ENCODE measurements at places on chromosomes 5 and 9.
A peak's percentile ranks its signal among the peaks of the same experiment; 100 is the strongest.

GRCh38 chr5:127396490-127397155 is 106.0 kb downstream of the MEGF10 start:
- DNase-seq: no peak

GRCh38 chr5:29208024-29208423 is 1985.5 kb upstream of the CDH6 start:
- no peak for DNase-seq

- no peak for DNase-seq
Observed at GRCh38 chr9:116569111-116569510, 118.0 kb upstream of the TRIM32 start.

DNA sequence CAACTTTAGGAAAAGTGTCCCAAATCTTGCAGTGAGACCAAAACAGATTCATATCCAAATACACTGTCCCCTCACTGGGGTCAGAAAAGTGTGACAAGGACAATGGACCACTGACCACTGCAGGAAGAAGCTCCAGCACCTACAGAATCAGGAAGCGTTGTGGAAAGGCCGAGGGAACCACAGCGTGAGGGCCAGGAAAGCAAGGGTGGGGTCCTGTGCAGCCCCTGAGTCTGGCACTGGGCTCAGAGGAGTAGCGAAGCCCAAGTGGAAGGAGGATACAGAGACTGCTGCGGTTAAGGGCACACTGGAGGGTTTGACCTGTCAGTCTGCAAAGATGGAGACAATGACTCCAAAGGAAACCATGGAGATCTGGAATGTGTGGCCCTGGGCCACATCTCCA is 36.9 kb downstream of the C5orf15 start:
- DNase-seq: no peak

DNA sequence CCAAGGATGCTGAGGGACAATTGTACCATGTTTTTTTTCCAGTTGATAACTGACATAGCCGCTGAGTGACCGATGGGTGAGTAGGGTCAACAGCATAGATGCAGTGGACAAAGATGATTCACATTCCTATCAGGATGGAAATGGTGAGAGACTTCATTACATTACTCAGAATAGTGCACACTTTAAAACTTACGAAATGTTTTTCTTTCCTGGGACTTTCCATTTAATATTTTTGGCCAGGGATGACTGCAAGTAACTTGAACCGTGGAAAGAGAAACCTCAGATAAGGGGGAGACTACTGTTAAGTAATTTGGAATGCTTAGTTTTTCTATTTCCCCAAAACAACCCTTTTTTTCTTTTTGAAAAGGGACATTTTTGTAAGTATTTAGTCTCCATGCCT is 3.0 kb upstream of the TUSC1 start:
- DNase-seq: peak; percentile 62

DNA sequence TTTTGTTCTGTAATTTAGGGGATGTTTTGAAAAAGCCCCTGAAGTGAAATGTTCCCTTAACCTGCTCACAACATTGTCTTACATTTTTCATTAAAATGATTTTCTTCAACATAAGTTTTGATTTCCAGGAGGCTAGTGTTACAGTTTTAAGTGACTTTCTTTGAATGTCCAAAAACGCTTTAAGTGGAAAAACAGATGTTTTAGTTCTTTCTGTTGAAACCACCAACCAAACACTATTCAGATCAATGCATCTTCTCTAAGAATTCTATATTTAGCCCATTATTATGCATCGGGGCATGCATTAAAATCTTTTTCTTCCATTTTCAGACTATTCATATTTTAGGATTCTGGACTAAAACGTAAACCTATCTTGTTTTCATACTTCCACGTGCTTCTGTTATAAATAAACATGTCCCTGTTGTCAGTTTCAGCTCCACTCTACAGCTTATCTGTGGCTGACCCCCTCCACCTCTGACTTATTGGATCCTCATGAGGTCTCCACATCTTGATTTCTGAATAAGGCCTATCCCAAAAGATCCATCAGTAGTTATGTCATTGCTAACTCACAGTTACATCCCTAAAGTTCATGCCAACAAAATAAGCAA is 882.3 kb upstream of the SEMA6A start:
- DNase-seq: no peak

GRCh38 chr5:142608081-142608480 is 77.8 kb downstream of the FGF1 start:
- no peak for DNase-seq

DNA sequence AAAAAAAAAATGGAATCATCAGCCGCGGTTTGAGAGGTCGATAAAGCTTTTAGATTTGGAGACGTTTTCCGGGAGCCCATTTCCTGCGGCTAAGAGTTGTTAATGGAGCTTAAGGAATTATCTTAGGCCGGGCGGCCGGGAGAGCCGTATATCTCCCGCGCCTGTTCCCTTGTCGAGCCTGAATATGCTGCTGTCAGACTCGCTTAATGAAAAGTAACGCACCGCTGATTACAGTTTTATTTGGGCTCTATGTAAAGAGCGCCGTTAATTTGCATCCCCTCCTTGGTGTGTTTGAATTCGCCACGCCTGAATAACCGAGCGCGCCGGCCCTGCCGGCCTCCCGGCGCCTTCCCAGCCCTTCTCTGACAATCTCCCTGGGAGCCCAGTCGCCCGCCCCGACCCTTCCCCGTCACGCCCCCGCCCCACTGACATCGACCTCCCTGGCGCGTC is 7.9 kb downstream of the IRX4 start:
- no peak for DNase-seq

- DNase-seq: no peak
Observed at GRCh38 chr5:54844266-54844665, 141.1 kb downstream of the ESM1 start.

GRCh38 chr9:84975926-84976325 is 306.4 kb downstream of the NTRK2 start:
- DNase-seq: no peak

GRCh38 chr5:142110046-142110531 is 1.5 kb downstream of the NDFIP1 start:
- DNase-seq: peak; percentile 30

GRCh38 chr5:180548563-180548962 is 42.7 kb downstream of the SCGB3A1 start:
- DNase-seq: no peak

DNA sequence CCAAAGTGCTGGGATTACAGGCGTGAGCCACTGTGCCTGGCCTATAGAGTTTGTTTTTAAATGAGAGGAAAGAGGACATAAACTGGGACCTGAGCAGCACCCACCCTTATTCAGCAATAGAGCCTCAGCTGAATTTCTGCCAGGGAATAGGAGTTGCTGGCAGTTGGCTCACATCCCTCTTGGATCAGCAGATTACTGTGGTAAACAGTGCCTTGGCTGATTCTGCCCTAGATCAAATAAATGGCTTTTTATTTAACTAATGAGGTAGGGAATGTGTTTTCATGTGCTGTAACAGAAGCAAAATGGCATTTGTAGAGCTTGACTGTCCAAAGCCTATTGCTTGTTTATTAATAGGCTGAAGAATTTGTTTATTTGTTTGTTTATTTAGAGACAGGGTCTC is 2.1 kb downstream of the ARHGEF37 start:
- DNase-seq: no peak
